ENCODE measurements at places on chromosomes 1 and 21. TPM values are rescaled to one million over a fixed set of nuclear protein-coding genes. Genes with fewer than 3 reads are reported as not detected.

Gene TRIM63
- total RNA-seq: not detected

Gene ATP6V1G3
- not detected for total RNA-seq

Gene LGALS8
- 113 TPM for total RNA-seq

Gene S100A4
- total RNA-seq: 603 TPM

Gene C1orf105
- total RNA-seq: 0.24 TPM

Gene HES3
- total RNA-seq: not detected

Gene FCGR3A
- 1.1 TPM for total RNA-seq

Gene ZMYND12
- total RNA-seq: 0.79 TPM

Gene IL10RB
- 37.2 TPM for total RNA-seq

Gene HUNK
- total RNA-seq: 0.23 TPM

Gene ALG14
- 2.1 TPM for total RNA-seq

Gene AMY1C
- not detected for total RNA-seq

Gene KRTAP12-2
- total RNA-seq: not detected

Gene PLD5
- not detected for total RNA-seq

Gene CFHR1
- total RNA-seq: not detected

Gene PBX1
- 0.17 TPM for total RNA-seq

Gene IQGAP3
- total RNA-seq: 24.9 TPM

Gene WDR47
- 9.2 TPM for total RNA-seq

Gene AMY2B
- 11.3 TPM for total RNA-seq

Gene AMY1A
- not detected for total RNA-seq

Gene VWA1
- total RNA-seq: 0.33 TPM

Gene ANKRD65
- total RNA-seq: not detected

Gene FCN3
- not detected for total RNA-seq

Gene LDLRAD1
- not detected for total RNA-seq

Gene EXTL1
- total RNA-seq: not detected

Gene TSSK3
- total RNA-seq: 1.1 TPM

Gene CBR3
- 25.8 TPM for total RNA-seq

Gene CD84
- 6.3 TPM for total RNA-seq

Gene CD1B
- not detected for total RNA-seq

Gene CSTB
- 74.3 TPM for total RNA-seq

Gene IQCC
- 3.6 TPM for total RNA-seq

Data from activated naive CD4-positive, alpha-beta T cell treated with anti-CD3 and anti-CD28 coated beads, Interleukin-2, amount 10 ng/mL, durations not matched to agents 5 hours and 36 hours (primary cell).